ENCODE measurements at places on chromosomes 1 and 21.

- no peak for DNase-seq
Measured at GRCh38 chr1:20716232-20716631, 1.6 kb downstream of the KIF17 start.

DNA sequence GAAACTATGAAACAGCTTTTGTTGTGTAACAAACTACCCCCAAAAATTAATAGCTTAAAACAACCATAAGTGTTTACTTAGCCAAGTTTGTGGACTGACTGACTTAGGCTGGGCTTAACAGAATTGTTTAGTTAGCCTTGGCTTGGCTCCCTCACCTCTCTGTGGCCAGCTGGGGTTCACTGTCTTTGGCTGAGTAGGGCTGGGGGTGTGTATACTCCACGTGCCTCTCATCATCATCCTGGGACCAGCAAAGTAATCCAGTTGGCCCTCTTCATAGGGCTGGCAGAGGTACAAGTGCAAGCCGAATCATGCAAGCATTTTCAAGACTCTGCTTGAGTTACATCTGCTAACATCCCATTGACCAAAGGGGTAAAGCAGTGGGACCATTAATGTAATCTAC is 252.3 kb downstream of the BRINP2 start:
- DNase-seq = no peak

- peak; percentile 45 for DNase-seq
Measured at GRCh38 chr1:234768569-234769283, 158.7 kb upstream of the IRF2BP2 start.

GRCh38 chr21:15095326-15095725 is 30.5 kb upstream of the NRIP1 start:
- no peak for DNase-seq
